ENCODE measurements at places on chromosomes 12 and 14. TPM values are rescaled to one million over a fixed set of nuclear protein-coding genes. Genes with fewer than 3 reads are reported as not detected.

The MLXIP gene
- total RNA-seq, result 18.9 TPM

The BICDL1 gene
- 24.4 TPM for total RNA-seq

The SERPINA5 gene
- 0.36 TPM for total RNA-seq

The PSME2 gene
- 25.9 TPM for total RNA-seq

The KRT86 gene
- not detected for total RNA-seq

The SLC2A14 gene
- 2.3 TPM for total RNA-seq

The ASCL1 gene
- 14.0 TPM for total RNA-seq

The KRT6A gene
- total RNA-seq, result not detected

The MFAP5 gene
- 1.4 TPM for total RNA-seq

The CMKLR1 gene
- total RNA-seq, result 1.6 TPM

The PRR4 gene
- total RNA-seq, result 8.0 TPM

The DPPA3 gene
- not detected for total RNA-seq

The ZNF410 gene
- 57.3 TPM for total RNA-seq

All from cerebellum (tissue), 4 donors.